ENCODE measurements at places on chromosomes 7 and 10.
A peak's percentile ranks its signal among the peaks of the same experiment; 100 is the strongest.

GRCh38 chr7:42770114-42770513 is 141.8 kb downstream of the C7orf25 start:
- no peak for DNase-seq

DNA sequence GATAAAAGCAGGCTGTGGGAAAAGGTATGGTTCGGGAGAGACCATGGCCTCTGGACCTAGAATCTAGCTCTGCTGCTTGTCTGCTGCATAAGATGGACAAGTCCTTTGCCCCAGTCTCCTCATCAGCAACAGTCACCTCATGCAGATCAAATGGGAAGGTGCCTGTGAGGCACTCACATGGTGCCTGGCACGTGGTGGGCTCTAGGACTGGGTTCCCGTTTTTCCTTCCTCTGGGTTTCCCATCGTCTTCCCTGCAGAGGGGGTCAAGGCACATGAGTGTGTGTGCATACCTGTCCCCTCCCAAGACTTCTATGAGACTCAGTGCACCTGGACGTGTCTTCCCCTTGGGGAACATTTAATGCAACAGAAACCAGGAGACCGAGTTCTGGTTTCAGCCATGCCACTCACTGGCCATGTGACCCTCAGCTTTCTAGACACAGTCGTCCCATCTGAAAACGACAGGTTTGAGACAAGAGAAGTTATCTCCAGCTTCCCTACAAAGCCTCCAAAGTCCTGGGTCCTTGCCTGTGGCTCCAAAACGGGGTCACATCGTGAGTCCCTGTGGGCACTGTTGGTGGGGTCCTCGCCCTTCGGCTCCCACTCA is 95.9 kb upstream of the NPTX2 start:
- no peak for DNase-seq

DNA sequence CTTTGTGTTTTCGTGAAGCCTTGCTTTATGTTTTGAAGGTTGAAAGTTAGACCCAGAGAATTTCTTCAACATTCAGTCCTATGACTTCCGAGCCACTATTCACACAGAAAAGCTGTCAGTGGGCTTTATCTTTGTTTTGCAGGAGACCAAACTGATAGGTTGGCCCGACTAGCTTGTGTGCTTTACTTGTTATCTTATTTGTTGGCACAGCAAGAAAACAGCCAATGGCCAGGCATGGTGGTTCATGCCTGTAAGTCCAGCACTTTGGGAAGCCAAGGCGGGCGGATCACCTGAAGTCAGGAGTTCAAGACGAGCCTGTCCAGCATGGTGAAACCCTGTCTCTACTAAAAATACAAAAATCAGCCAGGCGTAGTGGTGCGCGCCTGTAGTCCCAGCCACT is 16.0 kb upstream of the GDI2 start:
- DNase-seq, result no peak

DNA sequence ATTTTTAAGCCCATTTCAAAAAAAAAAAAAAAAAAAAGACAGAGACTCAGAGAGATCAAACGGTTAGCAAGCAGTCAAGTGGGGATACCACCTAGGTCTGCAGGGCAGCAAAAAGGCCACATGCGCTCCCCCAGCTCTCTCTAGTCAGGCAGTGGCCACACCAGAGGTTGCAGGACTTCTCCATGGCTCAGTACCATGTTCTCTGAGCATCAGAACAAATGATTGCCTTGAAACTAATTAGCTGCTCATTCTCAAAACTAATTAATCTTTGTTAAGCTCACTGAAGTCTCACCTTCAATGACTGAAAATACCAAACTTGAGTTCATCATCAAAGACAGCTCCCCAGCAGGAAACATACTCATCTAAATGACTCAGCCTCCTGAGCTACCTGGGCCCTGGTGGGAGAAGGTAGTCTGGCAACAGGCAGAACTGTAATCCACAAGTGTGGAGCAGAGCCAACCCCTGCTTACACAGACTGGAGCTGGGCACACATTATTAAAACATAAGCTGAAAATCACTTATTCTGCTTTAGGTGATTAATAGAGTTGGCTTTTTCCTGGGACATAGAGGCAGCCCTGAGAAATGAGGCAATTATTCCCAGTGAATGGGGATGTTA is 319.6 kb downstream of the GRID1 start:
- no peak for DNase-seq

GRCh38 chr7:34675749-34676374 is 17.8 kb downstream of the NPSR1 start:
- DNase-seq, result peak; percentile 0

DNA sequence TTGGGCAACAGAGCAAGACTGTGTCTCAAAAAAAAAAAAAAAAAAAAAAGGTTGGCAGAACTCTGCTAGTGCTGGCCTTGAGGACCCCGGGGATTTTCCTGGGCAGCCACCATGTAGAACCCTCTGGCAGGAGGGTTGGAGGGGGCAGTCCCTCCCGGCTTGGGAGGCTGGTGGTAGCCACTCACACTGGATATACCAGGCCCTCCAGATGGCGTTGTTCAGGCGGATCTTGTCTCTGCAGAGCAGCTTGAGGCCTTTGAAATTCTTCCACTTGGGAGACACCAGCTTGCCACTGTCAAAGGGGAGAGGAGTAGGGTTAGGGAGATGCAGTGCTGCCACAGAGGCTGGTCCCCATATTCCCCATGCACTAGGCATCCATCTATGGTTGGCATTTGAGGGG is 8.4 kb downstream of the MLXIPL start:
- no peak for DNase-seq

DNA sequence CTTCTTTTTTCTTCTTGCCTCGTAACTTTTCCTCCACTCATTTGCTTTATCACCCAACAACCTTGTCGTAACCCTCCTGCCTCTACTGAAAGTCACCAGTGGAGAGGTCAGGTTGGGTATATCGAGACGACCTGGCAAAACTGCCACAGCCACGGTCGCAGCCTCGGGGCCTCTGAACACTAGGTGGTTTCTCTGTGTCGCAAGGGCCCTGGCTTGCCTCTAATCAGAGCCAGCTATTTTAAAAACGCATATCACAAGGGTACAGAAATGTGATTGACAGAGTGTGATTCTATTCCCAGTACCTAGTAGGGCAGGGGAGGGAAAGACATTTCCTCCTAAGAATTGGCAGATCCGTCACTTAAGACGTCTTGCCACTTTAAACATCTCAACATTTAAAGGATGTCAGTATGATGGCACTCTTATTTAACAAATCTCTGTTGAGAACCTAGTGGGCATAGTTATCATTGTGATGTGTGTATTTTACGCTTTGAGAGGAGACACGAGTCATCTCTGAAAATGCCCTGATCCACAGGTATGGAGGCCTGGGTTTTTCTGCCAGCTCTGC is 197.5 kb downstream of the ARHGAP21 start:
- DNase-seq, result no peak

DNA sequence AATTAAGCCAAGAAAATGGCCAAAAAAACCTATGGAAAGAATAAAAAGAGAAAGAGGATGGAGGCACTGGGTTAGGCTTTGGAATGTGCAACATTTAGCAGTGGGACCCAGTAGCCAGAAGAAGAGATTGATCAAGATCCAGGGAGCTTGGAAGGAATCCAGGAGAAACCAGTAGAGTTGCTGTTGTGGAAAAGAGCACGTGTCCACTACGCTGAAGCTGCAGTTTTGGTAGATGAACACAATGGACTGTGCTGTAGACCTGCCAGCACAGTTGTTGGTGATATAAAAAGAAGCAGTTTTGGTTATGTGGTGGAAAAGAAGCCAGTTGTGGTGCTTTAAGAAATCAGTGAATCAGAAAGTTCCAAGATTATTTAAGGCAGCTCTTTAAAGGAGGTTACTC is 802.2 kb upstream of the POM121L12 start:
- no peak for DNase-seq

DNA sequence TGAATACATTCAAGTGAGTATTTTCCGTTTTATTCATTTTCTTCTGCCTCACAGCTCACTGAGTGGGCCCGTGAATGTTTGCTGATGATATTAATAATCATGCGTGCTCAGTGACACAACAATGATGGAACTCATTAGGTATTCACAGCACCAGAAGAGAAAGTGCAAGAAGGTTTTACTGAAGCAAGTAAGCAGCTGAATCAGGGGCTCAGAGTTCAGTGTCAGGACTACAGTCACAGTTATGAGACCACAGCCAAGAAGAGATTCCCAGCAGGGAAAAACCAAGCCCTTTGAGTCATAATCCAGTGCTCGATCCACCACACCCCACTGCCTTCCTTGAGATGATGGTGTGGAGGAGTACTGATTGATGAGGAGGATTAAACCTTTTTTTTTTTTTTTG is 247.4 kb downstream of the KIAA1217 start:
- DNase-seq, result no peak

DNA sequence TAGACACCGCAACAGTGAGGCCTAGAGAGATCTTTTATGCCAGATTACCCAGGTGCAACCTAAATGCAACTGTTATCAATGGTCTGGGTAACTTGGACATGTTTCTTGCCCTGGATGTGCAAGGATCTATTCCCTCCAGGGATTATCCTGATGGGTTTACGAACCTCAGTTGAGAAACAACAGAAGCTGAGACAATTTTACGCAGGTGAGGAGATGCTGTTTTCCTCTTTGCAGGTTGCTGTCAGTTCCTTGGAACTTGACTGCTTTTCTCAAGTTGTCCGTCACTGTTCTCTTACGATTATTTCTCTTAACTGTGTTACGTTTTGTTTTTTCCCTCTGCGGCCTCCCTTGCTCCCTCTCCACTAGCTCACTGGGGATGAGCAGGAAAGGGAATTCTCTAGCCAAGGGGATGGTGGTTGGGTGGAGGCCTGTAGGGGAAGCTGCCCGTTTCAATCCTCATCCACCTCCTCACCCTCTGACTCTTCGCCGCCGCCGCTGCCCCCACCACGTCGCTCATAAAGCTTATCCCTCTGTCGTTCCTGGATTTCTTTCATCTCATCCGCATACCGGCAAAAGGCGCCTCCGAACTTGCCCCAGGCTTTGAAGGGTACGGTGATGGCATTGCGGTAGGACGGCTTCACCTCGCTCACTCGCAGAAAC is 1.2 kb downstream of the PURB start:
- DNase-seq, result no peak

- no peak for DNase-seq
Observed at GRCh38 chr7:43880596-43880995, 11.3 kb upstream of the MRPS24 start.

DNA sequence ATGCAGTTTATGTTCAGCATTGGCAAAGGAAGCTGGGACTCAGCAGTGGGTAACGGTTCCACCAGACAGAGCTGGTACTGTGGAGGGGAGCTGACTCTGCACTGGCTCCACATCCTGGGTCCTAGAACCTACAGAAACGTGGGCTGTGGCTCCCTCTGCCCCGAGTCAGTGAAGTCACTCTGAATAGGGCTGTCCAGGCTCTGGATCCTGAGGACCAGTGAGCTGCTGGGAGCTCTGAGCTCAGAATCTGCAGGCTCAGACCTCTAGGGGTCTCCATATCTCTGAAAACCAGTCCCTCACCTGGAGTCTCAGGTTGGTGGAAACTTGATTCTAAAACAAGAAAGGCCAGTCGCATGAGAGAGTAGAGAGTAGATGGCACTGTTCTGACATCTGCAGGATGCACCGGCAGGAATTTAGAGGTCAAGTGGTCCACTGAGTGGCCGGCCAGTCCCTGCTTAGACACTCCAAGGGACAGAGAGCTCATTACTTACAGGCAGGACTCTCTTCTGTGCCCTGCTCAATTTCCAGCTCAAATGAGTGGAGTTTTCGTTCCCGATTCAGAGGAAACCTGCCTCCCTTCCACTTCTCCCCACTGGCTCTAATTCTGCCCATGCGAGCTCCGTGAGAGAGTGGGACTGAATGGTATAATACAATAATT is 18.6 kb downstream of the NPFFR1 start:
- no peak for DNase-seq

GRCh38 chr10:11017000-11017569 is 587 bp upstream of the CELF2 start:
- DNase-seq, result no peak

Data from stimulated activated CD4-positive, alpha-beta T cell treated with anti-CD3 and anti-CD28 coated beads, TNF-alpha, amount 100 ng/mL, for 24 hours (primary cell).